ENCODE measurements at places on chromosomes 11 and 22.

GRCh38 chr11:12076840-12077534 lies 33.4 kb upstream of the MICAL2 start:
- DNase-seq, result no peak

DNA sequence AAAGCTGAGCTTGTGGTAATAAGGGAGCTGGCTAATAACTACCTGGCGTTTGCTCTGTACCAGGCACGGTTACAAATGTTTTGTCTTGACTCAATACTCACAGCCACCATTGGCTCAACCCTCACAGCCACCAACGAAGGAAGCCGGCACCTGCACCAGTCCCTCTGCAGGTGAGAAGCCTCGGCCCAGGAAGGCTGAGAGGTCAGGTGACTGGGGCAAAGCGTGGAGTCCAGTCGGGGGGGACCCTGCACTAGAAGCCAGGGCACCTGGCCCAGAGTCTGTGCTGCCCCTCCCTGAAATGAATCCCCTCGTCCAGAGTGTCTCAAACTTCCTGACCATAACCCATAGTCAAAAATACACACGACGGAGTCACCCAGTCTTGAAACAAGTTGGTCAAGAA lies 90.1 kb downstream of the PHF21B start:
- DNase-seq, result no peak

DNA sequence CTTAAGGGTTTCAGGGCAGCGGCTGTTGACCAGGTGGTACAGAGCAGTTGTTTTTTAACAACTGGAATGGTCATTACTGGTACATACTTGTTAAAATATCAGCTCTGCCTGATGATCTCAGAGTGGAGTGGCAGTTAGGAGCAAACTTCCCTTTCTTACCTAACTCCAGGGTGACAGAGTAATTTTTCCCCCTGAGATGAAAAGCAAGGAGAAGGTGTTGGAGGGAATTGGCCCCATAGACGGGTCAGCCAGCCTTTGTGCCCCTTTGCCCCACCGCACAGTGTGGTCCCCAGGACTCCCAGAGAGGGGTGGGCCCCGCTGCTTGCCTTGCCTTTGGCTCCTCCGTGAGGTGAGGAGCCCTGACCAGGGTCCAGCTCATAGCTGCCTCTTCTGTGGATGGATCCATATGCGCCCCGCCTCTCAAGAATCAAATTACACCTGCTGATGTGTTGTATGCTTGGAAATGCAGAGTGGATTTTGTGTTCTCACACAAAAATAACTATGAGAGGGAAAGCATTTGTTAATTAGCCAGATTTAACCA lies 27.0 kb upstream of the SORL1-AS1 start:
- DNase-seq, result no peak

DNA sequence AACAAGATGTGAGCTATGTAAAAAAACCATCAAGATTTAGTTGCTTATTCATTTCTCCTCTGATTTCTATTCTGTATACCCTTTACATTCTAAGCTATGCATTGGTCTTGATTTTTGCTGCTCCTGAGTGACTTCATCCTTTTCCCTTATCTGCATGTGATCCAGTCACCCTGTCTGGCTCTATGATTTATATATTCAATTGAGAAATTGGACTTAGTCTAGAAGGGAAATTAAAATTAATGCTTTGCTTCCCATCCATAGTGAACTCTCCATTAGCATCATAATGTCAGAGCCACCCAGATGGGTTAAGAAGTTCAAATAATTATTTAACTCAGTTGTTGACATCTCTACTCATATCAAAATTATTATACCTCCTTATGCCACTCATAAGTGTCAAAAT lies 5.0 kb downstream of the JRKL start:
- no peak for DNase-seq

GRCh38 chr22:19986011-19986409 lies 30.6 kb downstream of the ARVCF start:
- no peak for DNase-seq

DNA sequence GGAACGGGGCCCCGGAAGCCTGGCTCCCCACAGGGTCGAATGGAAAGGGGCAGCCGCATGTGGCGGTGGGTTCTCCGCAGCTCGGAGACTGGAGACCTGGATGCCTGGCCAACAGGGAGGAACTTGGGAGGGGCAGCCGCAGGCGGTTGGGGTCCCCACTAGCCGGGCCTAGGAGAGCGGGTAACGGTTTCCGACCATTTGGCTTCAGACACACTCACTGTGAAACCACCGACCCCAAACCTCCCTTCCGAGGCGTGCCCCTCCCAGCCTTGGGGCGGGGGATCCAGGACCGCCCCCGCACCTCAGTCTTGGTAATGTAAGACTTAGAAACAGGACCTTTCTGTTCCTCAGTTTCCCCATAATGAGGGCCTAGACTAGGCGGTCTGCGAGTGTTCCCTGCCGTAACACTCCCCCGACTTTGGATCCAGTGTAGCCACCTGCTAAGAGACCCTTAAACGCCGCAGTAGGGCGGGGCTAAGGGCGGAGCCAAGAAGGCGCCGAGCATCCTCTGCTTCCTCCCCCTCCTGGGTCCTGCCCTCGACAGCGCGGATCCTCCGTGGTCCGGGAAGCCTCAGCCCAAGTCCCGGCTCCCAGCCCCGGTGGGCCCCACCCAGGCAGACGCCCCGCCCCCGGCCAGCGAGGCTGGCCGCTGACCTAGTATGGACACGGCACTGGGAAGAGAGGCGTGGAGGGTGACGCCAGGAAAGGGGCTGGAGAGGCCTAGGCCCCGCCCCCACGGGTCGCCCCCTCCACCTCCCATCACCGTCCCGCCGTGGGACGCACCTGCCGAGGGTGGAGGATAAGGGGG lies 1.8 kb upstream of the RASGRP2 start:
- DNase-seq, result no peak

- no peak for DNase-seq
Observed at GRCh38 chr11:122241566-122241965, 125.6 kb upstream of the BLID start.

DNA sequence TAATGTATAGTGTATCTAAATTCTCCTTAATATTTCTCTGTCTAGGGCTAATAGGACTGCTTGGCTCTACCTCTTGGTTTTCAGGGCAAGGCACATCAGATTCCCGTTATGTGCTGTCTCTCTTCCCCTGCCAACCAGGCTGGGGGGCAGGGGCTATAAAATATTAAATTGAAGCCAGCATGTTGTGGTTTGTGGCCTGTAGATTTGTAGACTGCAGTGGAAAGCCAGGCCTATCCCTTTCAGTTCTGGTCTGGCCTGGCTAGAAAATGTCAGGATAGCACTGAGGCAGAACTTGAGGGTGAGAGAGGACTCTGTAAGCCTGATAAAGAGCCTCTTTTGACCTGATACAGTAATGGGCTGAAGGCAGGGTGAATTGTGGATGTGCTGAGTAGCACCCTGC lies 14.4 kb upstream of the GRK2 start:
- no peak for DNase-seq

GRCh38 chr11:36724742-36725385 lies 126.8 kb upstream of the RAG2 start:
- DNase-seq, result no peak

DNA sequence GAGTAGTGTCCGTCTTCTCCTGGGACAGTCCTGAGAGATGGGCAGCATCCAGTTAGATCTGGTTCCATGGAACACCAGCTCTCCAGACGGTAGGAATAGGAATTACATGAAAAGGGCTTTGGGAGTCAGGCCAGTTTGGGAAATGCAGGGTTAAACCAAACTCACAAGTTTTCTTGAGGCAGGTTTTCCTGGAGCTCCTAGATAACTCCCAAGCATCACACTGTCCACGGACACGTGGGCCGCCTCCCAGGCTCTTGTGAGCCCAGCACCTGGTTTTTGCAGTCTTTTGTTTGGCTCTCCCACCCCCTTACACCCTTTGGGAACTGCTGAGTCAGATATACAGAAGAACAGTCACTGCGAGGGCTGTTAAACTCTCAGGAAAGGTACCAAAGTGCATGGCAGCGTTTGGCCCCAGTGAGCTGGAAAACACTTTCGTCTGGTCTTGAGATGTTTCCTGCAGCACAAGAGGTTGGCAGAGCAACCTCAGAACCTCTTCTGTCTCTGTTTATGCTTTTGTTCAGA lies 90.0 kb downstream of the BCR start:
- DNase-seq, result no peak

DNA sequence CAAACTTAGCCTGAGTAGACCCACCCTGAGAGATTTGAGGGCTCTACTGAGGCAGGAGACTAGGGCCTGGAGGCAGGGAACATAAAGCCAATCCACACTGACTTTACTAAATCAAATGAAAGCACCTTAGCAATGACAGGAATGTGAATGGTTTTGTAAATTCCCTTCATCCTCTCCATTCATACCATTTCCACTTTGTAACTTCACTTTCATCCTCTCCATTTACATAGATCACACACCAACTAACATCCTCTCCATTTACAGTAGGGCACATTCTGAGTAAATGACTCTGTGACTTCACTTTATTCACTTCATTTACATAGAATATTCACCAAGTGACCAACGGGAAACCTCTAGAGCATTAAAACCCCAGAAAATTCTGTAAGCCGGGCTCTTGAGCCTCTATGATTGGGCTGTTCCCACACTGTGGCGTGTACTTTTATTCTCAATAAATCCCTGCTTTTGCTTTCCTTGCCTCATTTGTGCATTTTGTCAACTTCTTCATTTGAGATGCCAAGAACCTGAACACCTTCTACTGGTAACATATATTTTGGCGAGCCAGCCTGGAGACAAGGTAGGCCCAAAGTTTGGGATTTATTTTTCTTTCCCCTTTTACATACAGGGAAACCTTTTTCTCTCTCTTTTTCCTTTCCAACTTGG lies 82.9 kb downstream of the PIWIL4 start:
- no peak for DNase-seq

DNA sequence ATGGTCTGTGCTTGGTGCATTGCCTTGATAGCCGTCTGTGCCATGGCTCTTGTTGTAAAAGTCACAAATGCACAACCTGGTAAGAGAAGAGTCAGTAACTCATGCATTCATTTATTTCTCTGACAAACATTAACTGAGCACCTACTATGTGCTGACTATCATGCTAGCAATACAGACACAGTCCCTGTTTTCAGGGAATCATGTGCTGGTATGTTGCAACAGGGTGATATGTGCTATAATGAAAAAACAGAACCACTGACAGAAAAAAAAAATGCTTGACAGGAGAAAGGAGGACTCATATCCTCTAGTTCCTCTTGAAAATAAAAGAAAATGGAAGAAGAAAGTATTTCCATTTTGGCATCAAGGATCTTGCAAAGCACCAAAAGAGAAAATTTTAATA lies 34.5 kb upstream of the RAPSN start:
- DNase-seq, result no peak

- DNase-seq, result no peak
Observed at GRCh38 chr11:103662880-103663279, 373.6 kb upstream of the DDI1 start.

GRCh38 chr11:134558916-134559601 lies 147.0 kb upstream of the B3GAT1 start:
- DNase-seq, result no peak

- DNase-seq, result no peak
Observed at GRCh38 chr22:24417901-24418641, 9.3 kb upstream of the ADORA2A start.

DNA sequence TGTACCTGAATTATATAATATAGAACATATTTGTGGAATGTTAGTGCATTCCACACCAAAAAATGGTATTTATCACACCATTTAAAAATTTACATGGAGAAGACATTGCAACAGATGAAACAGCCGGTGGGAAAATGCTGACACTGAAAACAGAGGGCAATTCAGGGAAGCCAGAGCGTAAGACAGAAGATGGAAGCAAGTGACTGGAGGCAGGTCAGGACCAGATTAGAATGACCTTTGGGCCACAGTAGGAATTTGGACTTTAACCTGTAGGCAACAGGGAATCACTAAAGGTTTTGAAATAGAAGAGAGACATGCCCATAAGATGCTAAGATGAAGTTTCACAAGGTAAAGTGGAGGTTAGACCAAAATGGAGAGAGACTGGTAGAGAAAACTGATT lies 60.5 kb downstream of the METTL15 start:
- DNase-seq, result no peak

- DNase-seq, result no peak
Observed at GRCh38 chr22:38754751-38755154, 1.0 kb downstream of the SUN2 start.

DNA sequence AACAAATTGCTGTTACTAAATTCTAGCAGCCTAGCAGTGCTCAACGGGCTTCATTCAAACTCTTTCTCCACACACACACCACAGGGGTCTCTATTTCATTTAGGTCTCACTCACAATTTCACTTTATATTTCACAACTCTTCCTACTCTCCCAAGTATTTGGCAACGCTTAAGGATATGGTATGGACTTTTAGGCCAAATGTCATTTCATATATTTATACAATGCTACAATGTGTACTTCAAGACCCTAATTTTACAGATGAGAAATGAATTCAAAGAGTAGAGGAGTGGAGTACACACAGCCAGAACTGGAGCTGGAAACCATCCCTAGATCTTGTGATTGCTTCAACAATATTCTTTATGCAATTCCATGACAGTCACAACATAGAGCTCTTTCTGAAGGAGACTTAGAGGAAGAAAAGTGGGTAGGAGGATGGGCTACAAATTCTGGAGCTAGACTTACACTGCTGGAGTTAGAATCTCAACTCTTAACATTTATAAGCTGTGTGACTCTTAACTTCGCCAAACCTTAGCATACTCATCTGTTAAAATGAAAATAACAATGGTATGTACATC lies 2.5 kb upstream of the MS4A13 start:
- no peak for DNase-seq

DNA sequence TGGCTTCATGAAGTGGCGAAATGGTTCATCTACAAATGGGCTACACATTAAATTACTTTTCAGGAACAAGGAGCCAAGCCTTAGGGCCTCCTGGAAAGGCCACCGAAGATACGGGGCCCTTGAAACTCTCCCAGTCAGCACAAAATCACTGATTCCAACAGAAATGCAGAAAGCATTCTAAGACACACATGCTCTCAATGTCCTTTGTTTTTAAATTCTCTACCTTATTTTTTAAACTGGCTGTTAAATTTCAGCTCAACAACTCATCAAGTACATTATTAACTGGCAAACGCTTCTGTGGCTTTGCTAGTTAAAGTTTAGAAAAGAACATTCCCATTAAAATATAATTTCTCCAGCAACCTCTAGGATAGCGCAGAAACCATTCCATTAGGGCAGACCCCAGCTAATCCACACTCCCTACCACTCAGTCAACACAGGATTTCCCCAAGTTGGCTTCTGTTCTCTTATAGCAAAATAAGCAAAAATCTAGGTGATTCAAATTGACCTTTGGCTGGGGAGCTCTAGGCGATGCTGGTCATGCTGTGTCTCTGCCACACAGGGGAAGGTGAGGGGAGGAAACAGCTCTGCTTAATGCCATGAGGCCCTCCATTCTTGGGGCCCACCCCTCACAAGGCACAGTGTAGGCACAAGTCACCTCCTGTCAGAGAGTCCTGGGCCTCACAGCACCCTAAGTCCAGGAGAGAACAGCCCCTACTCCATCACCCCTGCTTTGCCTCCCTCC lies 47.1 kb downstream of the PLEKHA7 start:
- DNase-seq, result no peak

GRCh38 chr11:132005887-132006286 lies 635.5 kb downstream of the NTM start:
- DNase-seq, result no peak

DNA sequence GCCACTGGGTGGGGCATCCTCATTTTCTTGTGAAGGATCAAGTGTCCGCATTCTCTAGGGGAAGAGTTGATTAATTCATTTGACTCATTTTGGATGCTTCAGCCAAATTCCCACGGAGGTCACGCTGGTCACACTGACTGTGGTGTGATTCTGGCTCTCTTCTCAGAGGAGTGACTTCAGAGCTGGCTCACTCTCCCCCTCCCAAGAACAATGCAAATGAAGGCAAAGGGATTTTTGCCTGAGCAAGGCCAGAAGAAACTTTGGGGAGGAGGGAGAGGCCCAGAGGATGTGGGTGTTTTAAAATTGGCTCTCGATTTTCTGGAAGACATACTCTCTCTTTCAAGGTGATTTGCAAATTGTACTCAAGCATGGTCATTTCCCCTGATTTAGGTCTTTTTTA lies 51.1 kb upstream of the LMO2 start:
- no peak for DNase-seq
